ENCODE measurements at places on chromosomes 3 and 15.

- no peak for DNase-seq
These were observed 417 bp downstream of the HACD2 start for GRCh38 chr3:123584284-123584987.

- DNase-seq: no peak
These were observed 6.2 kb downstream of the PLCH1 start for GRCh38 chr3:155738580-155739076.

- no peak for DNase-seq
These were observed 16.9 kb downstream of the APOD start for GRCh38 chr3:195566797-195567196.

DNA sequence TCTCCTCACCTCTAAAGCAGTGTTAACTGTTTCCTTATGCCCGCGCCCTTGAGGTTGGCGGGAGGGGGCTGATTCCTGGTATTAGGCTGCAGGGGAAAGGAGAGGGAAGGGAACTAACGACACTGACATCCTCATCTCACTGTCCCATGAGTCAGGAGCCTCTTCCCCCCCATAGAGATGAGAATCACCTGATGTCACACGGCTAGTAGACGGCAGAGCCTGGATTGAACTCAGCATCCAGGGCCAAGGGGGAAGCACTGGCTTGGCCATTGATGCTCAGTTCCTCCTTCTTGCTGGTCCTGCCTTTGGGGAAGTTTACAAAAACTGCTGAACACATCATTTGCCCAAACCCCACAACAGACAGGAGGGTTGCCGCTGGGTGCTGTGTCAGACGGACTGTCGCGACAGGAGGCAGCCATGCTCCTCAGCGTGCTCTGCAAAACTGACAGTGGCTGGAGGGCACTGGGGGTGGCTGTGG is 38.5 kb downstream of the IDH2 start:
- DNase-seq: no peak

DNA sequence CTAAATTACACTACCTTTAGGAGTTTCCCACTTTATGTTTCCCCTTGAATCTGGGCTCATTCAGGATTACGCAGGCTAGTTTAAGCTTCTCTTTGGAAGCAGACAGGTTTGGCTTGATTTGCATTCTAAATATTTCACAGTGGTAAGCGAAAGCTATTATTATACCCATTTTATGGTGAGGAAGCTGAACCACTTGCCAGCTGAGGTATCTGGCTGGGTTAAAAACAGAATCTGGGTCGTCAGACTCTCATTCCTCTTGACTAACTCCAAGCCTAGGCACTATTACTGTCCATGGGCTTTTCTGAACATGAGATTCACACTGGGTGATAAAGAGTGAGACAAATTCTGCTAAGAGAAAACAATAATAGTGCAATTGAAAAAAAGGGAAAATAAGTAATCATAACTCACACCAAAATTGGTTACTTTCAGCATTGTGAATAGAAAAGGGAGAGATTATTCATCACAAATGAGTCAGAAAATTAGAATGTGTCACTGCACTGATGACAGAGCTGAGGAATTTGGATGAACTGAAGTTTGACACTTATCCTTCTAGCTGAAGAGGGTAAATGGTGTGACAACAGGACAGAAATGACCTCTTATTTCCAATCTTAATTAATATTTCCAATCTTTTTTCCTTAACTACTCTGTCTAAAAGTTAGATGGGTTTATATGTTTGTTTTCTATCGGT is 211.3 kb downstream of the TIGIT start:
- DNase-seq: no peak

DNA sequence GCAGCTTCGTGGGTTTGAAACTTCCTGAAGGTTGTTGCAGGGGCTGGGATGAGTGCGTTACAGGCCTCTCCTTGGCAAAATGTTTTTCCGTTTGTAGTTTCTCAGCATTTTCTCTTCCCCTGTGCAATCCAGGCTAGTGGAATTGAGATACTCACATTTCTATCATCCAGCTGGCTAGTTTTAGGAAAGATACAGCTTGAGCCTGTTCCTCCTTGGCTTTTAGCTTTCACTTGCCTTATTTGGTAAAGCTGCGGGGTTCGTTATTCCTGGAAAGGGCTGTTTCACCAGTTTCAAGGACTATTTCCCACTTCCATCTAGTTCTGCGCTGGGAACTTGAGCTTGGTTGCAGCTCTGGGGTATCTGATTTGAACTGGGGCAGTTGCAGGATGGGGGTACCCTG is 90.3 kb downstream of the ITPR1 start:
- no peak for DNase-seq

GRCh38 chr3:135157045-135157740 is 362.1 kb downstream of the EPHB1 start:
- no peak for DNase-seq

- no peak for DNase-seq
These were observed 26.7 kb upstream of the ABHD10 start for GRCh38 chr3:111952086-111952485.

DNA sequence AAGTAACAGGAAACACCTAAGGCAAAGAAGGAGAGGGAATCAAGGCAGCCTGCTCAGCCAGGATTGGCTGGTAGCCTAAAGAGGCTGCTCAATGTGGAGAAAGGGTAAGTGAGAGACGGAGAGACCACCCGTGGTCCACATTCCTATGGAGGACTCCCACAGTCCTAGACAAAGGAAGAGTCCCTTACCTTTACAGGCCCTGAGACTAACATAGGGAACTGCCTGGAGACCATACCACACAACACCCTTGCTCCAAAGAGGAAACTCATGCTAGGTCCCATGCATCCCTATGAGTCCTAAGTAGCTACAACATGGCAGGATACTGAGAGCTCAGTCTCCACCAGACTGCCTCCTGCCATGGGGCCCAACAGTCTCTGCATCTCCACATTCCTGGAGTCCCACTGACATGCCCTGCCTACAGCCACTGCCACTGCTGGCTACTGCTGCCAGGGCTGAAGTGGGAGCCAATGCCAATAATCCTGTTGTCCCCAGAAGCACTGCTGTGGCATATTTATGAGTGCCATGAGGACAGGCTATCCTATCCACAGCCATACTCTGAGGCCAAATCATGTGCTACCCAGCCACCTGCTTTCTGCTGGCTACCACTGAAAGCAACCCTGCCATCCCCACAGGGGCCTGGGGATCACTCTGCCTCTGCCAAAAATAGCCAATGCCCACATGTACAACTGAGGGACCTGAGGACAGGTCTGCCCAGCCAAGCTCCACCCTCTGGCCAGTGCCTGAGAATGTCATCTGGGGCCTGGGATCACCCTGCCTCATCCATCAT is 45.0 kb downstream of the COPS2 start:
- no peak for DNase-seq

GRCh38 chr3:184825121-184825820 is 13.3 kb downstream of the VPS8 start:
- DNase-seq: no peak

GRCh38 chr3:190175490-190175889 is 54.8 kb upstream of the P3H2 start:
- DNase-seq: no peak

GRCh38 chr3:79162653-79163052 is 605.1 kb downstream of the ROBO1 start:
- no peak for DNase-seq

- no peak for DNase-seq
These were observed 46.3 kb downstream of the FOXP1 start for GRCh38 chr3:71537211-71537611.

GRCh38 chr15:45641374-45641781 is 6.5 kb downstream of the SQOR start:
- no peak for DNase-seq

- no peak for DNase-seq
These were observed 1054.0 kb downstream of the TUSC7 start for GRCh38 chr3:117763561-117763960.

DNA sequence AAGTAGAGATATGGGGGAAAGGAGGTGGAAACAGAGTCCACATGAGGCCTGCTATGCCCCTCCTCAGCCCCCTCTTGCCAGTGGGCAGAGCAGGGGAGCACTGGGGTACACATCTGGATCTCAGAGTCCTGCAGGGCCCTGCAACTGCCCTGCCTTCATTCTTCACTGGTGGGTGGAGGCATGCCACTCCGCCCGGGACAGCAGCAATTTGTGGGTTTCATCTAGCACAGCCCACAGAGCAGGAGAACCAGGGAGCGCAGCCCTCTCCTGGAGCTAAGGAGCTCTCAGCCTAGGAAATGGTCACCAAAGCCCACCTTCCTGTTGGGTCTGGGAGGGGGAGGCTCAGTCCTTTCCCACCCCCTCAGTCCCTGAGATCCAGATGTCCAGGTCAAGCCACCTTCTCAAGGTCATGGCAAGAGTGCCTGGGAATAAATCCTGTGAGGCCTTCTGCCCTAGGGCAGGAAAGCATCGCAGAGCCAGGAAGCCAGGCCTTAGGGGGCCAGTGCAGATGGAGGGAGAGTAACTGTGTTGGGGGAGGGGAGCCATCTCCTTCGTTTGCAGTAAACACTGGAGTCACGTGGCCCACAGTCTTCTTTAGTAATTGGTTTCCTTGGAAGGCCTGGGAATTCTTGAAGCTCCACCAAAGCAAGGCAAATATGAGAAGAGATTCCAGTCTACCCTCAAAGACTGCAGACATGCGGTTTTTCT is 31.0 kb downstream of the ANP32A start:
- DNase-seq: no peak

- no peak for DNase-seq
These were observed 36.3 kb upstream of the TMEM42 start for GRCh38 chr3:44825264-44825925.

GRCh38 chr15:26729030-26729429 is 43.8 kb downstream of the GABRB3 start:
- DNase-seq: no peak

GRCh38 chr15:59180945-59181600 is 25.6 kb upstream of the LDHAL6B start:
- DNase-seq: no peak

DNA sequence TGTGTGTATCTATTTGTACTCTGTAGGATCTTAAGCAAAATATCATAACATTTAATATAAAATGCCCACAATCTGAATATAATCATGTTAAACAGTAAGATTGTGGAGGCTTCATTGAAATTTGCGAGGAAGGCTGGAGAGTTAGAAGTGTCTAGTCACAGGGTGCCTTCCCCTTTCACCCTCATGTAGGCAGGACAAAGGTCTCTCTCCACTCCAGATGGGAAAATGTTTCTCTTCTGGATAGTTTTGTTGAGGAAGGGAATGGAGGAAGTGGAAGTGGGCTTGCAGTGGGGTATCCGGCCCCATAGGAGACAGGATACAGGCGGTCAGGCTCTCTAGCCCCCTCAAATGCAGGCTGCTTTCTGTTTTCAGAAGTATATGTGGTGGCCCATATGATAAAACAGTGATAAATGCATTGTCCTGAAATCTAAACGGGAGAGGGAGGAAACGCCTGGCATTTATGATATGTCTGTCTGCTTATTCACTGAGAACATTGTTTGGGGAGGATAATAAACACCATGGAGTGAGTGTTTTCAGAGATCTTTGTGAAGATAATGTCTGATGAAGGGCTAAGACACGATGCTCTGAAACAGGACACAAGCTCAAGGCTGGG is 13.3 kb upstream of the MYZAP start:
- DNase-seq: no peak

GRCh38 chr15:74168711-74169126 is 4.8 kb upstream of the ISLR start:
- no peak for DNase-seq

DNA sequence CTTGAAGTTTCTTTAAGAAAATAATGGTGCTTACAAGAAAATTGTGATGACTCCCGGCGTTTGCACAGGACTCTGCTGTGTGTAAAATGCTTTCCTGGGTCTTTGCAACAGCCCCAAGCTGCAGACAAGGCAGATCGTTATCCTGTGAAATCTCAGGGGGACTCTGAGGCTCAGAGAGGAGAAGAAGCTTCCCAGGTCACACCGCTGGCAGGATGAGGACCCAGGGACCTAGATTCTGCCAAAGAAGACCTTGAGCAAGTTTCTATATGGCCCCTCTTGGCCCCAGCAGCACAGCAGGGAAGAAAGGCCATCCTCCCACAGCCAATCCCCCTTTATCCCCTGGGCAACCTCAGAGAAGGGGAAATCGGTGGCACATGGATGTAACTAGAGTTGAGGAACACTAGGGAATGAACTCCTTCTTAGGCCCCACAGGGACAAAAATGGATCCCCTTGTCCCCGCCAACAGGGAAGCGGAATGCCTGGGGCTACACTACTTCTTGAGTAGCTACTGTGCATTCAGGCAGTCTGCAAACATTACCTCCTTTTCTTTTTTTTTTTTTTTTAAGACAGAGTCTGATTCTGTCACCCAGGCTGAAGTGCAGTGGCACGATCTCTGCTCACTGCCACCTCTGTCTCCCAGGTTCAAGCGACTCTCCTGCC is 72.8 kb downstream of the CPN2 start:
- no peak for DNase-seq

- DNase-seq: no peak
These were observed 311.0 kb downstream of the WDR72 start for GRCh38 chr15:53448232-53449015.

DNA sequence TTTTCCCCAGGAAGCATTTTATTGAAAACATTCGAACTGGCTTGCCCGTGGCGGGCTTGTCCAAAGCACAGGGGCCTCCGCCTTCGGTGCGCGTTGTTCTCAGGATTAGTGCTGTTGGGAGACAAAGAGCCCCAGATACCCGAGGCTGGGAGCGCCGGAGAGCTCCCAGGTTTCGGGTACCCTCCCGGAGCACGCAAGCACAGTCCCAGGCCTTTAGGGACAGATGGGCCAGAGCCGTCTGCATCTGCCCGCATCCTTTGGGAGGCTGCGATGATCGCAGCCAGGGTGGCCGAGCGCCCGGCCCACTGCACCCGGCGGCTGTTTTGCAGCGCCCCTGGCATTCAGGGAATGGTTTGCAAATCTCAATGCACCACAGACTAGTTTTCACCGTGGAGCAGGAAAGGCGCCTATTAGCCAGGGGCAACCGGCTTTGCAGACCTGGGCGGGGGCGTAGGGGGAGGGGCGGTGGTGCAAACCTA is 5.0 kb upstream of the FEZF2 start:
- no peak for DNase-seq

- no peak for DNase-seq
These were observed 54.2 kb downstream of the PIK3R4 start for GRCh38 chr3:130692455-130692854.

DNA sequence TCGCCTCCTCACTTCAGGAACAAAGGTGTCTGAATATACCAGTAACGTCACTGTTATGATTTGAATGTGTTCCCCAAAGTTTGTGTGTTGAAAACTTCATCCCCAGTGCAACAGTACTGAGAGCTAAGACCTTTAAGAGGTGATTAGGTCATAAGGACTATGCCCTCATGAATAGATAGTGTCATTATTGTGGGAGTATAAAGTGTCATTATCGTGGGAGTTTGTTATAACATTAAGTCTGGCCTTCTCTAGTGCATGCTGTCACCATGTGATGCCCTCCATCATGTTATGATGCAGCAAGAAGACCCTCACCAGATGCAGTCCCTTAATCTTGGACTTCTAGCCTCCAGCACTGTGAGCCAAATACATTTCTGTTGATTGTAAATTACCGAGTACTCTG is 53.7 kb upstream of the TLE3 start:
- DNase-seq: no peak

DNA sequence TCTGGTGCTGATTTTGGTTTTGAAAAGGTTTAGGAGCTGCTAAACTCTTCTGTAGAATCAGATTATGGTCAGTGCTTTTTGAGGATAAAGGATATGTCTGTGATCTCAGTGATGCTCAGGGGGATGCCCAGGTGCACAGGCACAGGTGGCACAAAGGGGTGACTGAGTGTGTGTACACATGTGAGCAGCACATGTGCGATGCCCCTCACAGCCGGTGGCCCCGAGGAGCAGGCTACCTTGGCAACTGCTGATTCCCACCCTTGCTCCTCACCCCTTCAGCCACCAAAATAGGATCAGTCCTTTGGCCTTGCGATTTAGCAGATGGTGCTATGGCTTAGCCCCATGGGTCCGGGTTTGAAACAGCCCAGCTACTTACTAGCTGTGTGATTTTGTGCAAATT is 51.1 kb downstream of the POMGNT2 start:
- no peak for DNase-seq

- no peak for DNase-seq
These were observed 876.6 kb downstream of the TUSC7 start for GRCh38 chr3:117586161-117586560.

Data from activated CD4-positive, alpha-beta T cell treated with anti-CD3 and anti-CD28 coated beads for 24 hours (primary cell).